Lung microvascular endothelial cell (primary cell): ENCODE measurements at places on chromosomes 5 and 9. TPM values are rescaled to one million over a fixed set of nuclear protein-coding genes. Genes with fewer than 3 reads are reported as not detected.

STPG3 gene
- not detected in 2 replicates for total RNA-seq

DNA sequence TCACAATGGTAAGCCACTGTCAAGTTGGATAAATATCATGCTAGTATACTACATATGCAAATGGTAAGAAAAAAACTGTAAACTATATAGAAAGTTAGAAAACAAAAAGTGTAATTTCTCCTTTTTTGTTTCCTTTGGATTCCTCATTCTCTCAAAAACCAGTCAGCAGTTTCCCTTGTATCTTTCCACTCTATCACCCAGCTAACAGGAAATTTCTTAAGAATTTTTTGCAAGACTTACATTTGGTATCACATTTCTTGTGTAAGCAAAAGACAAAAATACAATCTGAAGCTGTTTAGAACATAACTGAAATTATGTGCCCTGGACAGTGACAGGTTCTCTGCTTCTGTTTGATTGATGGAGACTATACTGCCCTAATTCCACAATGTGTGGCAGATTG is 25.2 kb upstream of the MSH3 start:
- DNase-seq: no peak

DNA sequence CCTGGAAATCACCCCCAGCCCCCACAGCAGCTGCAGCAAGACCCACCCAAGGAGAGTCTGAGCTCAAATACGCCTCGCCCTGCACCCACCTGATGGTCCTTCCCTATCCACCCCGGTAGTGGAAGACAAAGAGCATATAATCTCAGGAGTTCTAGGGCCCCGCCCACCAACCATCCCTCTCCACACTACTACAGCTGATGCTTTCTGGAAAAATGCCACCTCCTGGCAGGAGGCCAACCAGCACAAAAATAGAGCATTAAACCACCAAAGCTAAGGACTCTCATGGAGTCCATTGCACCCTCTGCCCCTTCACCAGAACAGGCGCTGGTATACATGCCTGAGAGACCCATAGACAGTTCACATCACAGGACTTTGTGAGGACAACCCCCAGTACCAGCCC is 22.5 kb upstream of the NIPSNAP3A start:
- DNase-seq: no peak

- no peak for DNase-seq
Measured at GRCh38 chr5:151363673-151364072, 16.3 kb upstream of the SLC36A2 start.
